ENCODE measurements at places on chromosomes 2 and 18. TPM values are rescaled to one million over a fixed set of nuclear protein-coding genes. Genes with fewer than 3 reads are reported as not detected.

The GCG gene
- not detected for total RNA-seq

The BOLL gene
- total RNA-seq = not detected

The REL gene
- total RNA-seq = 31.9 TPM

The CD226 gene
- 83.3 TPM for total RNA-seq

The NETO1 gene
- total RNA-seq = not detected

The RAB12 gene
- 13.6 TPM for total RNA-seq

DNA sequence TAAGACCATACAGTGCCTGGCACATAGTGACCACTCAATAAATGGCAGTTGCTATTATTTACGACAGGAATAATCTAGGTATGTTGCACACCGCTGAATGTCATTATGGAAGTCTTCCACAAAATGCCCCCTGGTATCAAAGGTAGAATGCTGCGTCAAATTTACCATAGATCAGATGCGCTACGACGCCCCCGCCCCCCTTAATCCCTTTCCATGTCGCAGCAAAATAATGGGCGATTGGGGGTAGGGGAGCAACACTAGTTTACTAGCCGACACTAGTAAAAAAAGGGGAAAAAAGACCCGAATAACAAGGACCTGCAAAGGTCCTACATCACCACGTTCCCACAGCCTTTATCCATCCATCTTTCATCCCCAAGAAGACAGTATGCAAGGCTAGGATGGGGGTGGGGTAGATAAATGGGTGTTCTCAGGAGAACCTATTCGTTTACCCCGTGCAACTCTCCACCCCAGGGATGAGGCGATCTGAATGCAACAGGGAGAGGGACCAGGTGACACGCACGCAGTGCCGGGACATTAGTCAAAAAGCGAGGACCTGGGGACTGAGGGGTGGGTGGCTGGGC lies 455 bp downstream of the PREPL start:
- peak overlapping the region; percentile 91 for H3K4me3 ChIP-seq
- H3K27me3 ChIP-seq = no peaks in the 10 kb centered on the region
- peaks cover 46% of the 10 kb centered on the region for H3K4me1 ChIP-seq
- no peak for DNase-seq

DNA sequence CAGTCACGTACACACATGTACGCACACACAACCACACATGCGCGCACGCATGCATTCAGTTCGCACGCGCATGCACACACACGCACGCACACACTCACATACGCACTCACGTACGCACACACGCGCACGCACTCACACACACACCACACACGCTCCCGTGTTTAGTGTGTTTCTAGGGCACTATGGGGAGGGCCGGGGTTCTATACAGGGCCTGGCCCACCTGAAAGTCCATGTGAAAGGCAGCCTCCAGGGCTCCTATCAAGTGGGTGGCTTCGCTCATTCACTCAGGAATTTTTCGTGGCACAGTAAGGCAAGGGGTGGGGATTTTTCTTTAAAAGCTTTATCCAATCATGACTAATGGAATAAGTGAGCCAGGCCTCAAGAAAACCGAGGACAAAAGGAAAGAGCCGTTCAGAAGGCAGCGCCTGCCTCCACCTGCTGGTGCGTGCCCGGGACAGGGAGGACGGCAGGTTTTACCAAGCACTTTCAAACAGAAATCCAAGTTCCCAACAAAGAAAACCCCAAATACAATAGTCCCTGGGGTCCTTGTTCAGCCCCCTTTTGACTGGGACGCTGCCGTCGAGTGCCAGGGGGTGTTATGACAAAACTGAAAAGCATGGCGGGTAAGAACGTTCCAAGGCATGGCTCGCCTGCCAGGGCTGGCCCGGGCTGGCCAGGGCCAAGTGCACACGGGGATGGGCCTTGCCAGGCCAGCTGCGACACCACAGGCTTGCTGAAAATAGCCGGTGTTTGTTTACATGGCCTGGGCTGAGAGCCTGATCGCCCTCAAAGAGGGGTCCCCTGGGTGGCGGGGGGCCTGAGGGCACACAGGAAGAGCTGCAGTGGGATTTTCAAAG lies 110.0 kb downstream of the HDAC4 start:
- H3K4me3 ChIP-seq = no peak overlapping the region
- H3K27ac ChIP-seq = peak overlapping the region; percentile 100
- H3K4me1 ChIP-seq = peaks cover 74% of the 10 kb centered on the region

DNA sequence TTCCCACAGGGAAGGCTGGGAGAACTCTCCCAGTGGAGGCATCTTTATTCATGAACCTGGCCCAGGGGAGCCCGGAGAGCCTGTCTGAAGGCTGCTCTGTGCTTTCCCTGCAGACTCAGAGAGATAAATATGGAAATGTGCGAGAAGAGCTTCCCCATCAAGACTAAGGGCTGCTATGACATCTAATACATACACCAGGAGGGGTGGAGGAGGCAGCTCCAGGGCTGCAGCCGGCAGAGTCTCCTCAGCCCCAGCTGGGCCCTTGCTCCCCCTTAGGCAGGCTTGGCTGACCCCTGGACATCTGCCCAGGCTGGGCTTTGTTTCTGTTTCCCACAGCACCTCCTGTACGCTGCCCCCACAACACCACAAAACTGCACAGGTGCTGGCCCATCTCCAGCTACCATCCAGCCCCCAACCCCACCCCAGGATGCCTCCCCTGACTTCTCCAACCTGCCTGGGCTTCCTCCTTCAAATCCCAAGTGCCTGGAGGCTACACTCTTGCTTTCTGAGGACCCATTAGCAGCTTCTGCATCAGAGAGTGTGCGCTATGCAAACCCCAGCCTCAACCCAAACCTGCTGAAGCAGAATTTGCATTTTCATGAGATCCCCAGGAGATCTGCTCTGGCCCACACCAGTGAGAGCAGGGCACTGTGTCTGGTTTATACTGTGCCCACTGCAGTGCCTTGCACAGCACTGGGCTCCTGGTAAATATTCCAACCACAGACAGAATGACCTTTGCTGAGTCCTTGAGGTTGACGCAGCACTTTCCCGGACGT lies 96.8 kb downstream of the VSNL1 start:
- no peak overlapping the region for H3K27ac ChIP-seq
- peaks cover 3% of the 10 kb centered on the region for H3K27me3 ChIP-seq
- no peaks in the 10 kb centered on the region for H3K36me3 ChIP-seq
- no peak overlapping the region for H3K4me3 ChIP-seq
- no peaks in the 10 kb centered on the region for H3K4me1 ChIP-seq

- peak overlapping the region; percentile 44 for H3K27ac ChIP-seq
- no peaks in the 10 kb centered on the region for H3K27me3 ChIP-seq
- no peaks in the 10 kb centered on the region for H3K36me3 ChIP-seq
- H3K4me3 ChIP-seq = no peak overlapping the region
- DNase-seq = no peak
Observed at GRCh38 chr2:1518331-1518803, 105.1 kb downstream of the TPO start.

GRCh38 chr2:234952270-234953115 lies 676 bp downstream of the SH3BP4 start:
- H3K27ac ChIP-seq = no peak overlapping the region
- DNase-seq = no peak
- H3K27me3 ChIP-seq = peaks cover 71% of the 10 kb centered on the region
- H3K36me3 ChIP-seq = no peaks in the 10 kb centered on the region

DNA sequence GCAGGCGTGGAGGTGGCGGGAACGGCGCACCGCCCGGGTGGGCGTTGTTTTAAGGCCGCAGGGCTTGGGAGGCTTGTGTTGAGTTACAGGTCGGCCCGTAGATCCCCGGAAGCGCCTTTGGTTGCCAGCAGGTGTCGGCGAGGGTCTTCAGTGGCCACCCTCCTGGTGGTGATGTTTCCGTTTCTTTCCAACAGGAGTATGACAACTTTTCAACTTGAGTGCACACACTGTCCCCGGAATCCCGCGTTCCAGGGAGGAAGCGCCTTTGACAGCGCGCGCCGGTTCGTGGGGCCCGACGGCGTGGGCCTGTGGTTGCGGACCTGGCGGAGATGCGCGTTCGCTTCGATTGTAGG lies 1.0 kb upstream of the HDAC4 start:
- peaks cover 30% of the 10 kb centered on the region for H3K4me1 ChIP-seq
- H3K27me3 ChIP-seq = peaks cover 14% of the 10 kb centered on the region
- peaks cover 11% of the 10 kb centered on the region for H3K36me3 ChIP-seq
- H3K4me3 ChIP-seq = peak overlapping the region; percentile 84
- H3K27ac ChIP-seq = peak overlapping the region; percentile 95

GRCh38 chr2:176464886-176465564 lies 195.8 kb downstream of the MTX2 start:
- peaks cover 1% of the 10 kb centered on the region for H3K4me1 ChIP-seq
- H3K27me3 ChIP-seq = peaks cover 61% of the 10 kb centered on the region
- DNase-seq = no peak
- H3K27ac ChIP-seq = no peak overlapping the region
- H3K4me3 ChIP-seq = no peak overlapping the region

DNA sequence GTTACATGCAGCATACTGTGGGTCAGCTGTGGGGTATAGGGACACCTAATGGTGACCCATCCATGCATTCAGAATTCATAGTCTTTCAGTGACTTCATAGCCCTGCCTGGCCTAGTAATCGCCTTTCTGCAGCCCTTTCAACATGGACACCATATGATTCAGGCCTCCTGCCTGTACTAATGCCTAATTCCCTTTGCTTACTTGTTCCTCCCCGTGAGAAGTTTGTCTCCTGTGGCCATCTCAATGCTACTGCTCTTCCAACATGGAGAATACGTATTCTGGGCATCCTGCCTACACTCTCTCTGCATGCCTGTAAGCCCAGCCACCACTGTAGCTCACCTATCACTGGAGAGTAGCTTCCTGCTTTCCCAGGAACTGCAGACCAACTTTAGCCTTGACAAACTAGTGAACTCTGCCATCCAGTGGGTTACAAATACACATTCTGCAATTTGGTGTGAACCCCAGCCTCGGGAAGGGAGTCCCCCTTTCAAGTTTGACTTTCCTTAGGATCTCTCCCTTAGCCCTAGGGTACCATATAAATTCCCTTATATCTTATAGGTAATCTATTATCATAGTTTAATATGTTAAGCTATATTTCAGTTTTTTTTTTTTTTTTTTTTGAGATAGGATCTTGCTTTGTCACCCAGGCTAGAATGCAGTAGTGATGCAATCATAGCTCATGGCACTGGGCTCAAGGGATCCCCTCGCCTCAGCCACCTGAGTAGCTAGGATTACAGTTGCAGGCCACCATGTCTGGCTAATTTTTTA lies 22.3 kb downstream of the M1AP start:
- no peaks in the 10 kb centered on the region for H3K4me1 ChIP-seq
- peaks cover 10% of the 10 kb centered on the region for H3K27me3 ChIP-seq
- H3K4me3 ChIP-seq = no peak overlapping the region
- DNase-seq = no peak

- no peak for DNase-seq
- H3K36me3 ChIP-seq = no peaks in the 10 kb centered on the region
- no peaks in the 10 kb centered on the region for H3K4me1 ChIP-seq
- no peak overlapping the region for H3K27ac ChIP-seq
- no peak overlapping the region for H3K4me3 ChIP-seq
- peaks cover 4% of the 10 kb centered on the region for H3K27me3 ChIP-seq
Observed at GRCh38 chr2:30968660-30969397, 161.6 kb upstream of the CAPN13 start.

DNA sequence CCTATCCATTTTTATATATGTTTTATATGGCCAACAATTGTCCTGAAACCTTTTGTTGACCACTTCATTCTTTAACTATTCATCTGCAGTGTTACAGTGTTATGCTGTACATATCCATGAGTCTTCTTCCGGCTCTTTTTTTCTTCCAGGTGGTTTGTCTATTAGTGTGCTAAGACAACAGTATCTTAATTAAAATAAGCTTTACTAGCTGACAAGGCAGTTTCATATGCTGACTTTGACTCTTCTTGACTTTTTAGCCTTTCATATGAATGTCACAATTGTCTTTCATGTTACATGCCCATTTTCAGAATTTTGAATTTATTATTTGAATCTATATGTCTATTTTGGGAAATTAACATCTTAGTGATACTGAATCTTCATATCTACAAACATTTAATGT lies 1249.0 kb downstream of the DPP10 start:
- no peaks in the 10 kb centered on the region for H3K36me3 ChIP-seq
- no peaks in the 10 kb centered on the region for H3K4me1 ChIP-seq
- no peak overlapping the region for H3K4me3 ChIP-seq
- DNase-seq = no peak
- no peak overlapping the region for H3K27ac ChIP-seq
- no peaks in the 10 kb centered on the region for H3K27me3 ChIP-seq

DNA sequence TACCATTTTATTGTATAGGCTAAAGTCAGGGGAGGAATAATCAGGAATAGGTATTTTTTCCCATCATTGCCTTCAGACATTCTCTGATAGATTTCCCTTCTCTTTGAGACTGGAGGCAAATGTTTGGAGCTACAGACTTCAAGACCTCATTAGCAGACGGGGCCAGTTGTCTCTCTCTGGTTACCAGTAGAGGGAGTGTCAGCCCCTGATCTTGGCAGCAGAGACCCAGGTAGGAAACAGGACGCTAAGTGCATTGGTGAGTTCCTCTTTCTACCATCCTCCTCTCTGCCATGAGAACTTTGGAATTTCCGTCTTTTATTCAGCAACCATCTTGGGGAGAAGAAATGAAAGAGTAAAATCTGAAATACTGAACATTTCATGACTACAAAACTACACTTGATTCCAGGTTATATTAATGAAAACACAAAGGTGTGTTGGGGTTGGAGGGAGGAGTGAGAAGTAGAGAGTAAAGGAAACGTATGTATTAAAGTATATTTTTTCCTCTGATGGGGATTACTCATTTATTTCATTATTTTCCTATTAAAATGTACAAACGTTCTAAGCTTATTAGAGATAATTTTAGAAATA lies 186.2 kb upstream of the GCFC2 start:
- H3K4me3 ChIP-seq = no peak overlapping the region
- H3K36me3 ChIP-seq = no peaks in the 10 kb centered on the region
- no peaks in the 10 kb centered on the region for H3K27me3 ChIP-seq
- DNase-seq = no peak
- no peaks in the 10 kb centered on the region for H3K4me1 ChIP-seq

DNA sequence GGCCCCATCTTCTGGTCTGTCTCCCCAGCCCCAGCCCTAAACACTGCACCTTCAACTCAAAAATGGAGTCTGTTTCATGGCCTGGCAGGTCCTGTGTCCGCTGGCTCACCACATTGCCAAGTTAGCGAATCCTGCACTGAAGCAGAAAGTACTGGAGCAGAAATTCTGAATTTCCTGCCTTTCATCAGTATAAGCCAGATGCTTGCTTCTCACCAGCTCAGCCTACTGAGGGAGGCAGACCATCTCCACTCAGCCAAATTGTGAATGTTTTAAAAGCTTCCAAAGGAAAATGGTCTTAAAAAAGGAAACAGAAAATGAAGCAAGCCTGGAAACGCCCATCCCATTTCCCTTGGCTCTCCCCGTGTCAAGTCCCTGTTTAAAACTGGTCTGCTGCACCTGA lies 157.8 kb downstream of the C1D start:
- no peaks in the 10 kb centered on the region for H3K4me1 ChIP-seq
- H3K4me3 ChIP-seq = no peak overlapping the region
- H3K27me3 ChIP-seq = no peaks in the 10 kb centered on the region
- no peak for DNase-seq

- no peaks in the 10 kb centered on the region for H3K27me3 ChIP-seq
- H3K27ac ChIP-seq = no peak overlapping the region
- DNase-seq = no peak
- no peaks in the 10 kb centered on the region for H3K36me3 ChIP-seq
Observed at GRCh38 chr2:199392363-199392762, 65.4 kb downstream of the SATB2 start.
